ENCODE measurements at places on chromosomes 3 and 15.

GRCh38 chr3:38095669-38096483 is 41.1 kb downstream of the ACAA1 start:
- no peak for DNase-seq

GRCh38 chr15:40010686-40011085 is 28.3 kb downstream of the SRP14 start:
- no peak for DNase-seq

DNA sequence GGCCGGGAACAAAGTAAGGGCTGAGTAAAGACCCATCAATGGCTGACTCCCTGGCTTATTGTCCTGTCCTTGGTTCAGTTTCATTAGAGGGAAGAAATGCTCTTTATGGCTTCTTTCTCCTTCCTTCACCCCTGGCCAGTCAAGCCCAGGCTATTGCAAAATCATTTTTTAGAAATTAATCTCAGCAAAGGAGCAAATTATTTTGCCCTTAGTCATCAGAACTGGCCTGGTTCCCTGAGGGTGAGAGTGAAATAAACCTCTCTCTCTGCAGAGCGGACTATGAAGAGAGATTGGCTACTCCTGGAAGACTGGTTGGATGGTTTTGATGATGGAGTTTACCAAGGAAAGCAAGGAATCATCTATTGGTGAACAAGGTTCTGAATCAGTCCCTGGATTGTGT is 52.7 kb upstream of the OXTR start:
- DNase-seq, result no peak

- no peak for DNase-seq
These were observed 52.2 kb upstream of the HEG1 start for GRCh38 chr3:125107861-125108567.

DNA sequence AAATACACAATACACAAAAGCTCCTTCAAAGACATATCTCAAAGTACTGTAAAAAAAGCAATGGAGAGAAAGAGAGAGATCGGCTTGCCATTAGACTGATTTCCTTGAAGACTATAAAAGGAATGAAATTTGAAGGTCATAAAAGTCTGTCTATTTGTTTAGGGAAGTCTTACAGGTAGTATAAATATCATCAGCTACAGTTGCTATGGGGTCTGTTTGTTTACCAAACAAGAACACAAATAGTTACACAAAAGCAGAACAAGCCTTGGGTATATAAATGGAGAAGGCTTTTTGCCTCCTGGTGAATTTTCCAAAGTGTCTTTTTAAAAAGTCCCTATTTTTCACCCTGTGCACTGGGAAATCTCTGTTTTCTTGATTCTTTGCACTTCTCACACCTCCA is 552.3 kb downstream of the FOXP1 start:
- DNase-seq, result no peak

DNA sequence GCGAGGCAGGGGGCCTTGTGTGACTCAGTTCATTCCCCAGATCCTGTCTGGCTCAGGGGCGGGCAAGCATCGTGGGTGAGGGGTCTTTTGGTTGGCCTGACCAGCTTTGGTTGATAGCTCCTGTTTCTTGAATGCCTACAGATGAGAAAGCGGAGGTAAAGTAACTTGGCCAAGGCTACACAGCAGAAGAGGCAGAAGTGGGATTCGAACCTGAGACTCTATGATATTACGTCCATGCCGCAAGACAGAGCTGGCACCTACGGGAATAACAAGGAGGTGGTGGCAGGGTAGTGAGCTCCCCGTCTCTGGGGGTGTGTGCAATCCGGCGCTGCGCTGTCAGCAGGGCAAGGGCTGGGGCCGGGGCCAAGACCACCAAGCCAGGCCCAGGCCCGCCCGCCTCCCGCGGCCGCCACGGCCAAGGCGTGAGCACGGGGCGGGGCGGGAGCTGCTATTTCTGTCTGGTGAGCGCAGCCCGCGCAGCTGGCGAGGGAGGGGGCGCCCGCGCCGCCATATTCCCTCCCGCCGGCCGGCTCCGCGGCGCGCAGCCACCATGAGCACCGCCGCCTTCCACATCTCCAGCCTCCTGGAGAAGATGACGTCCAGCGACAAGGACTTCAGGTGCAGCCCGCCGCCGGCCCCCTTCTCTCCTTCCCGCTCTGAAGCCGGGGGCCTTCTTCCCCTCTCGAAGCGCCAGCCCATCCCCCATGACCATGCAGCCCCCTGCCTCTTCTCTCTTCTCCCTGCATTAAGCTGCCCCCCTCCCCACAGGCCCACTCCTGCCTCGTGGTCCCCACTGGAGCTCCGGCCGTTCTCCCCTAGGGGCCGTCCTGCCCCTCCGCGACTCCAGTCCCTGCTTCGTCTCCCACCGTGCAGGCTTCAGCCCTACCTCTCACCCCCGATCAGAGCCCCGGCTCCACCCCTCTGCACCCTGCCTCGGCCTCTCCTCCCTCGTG is at the start of gene CAND2:
Gene CAND2 (plus strand): TSS at position 510 of the 953 bp plus-strand sequence. CDS start 41 bp downstream, at position 551.
- DNase-seq, result peak; percentile 22

DNA sequence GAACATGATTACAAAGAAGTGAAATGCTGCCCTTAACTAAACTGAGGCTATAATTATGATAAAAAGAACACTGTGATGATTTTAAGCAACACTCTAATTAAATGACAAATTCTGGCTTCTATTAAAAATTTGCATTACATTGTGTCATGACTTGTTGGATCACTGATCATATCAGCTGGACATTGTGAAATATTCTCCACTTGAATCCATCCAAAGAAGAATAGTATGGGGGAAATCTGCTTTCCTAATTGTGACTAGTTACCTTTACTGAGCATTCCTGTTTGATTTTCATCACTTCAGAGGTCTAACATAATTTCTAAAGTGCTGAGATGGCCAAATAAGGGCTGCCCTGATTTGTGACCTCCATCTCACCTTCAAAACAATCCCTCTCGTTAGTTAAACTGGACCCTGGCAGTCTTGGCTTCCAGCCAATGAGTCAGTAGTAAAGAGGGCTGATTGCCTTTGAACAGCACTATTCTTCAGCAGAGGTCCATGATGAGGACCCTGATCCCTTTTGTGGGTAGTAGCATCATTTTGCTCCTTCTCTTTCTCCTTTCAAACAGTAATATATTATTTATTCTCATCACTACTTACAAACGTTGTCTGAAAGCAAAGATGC is 53.5 kb upstream of the LEKR1 start:
- DNase-seq, result no peak

GRCh38 chr3:121483290-121483689 is 62.5 kb downstream of the POLQ start:
- DNase-seq, result no peak

DNA sequence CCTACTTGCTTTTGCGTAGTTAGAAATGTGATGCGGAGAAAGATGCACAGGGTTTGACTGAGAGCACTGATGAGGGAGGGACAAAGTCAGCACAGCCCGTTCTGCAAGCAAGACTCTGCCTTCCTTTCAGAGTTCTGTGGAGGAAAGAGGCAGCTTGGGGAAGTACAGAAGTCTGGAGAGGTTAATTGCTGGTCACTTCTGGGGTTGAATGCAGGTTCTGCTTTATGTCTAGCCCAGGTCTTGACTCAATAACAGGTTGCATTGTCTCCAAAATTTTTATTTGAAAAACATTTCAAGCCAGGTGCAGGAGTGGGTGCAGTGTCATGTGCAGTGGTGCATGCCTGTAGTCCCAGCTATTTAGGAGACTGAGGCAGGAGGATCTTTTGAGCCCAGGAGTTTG is 461.7 kb downstream of the NR2F2 start:
- DNase-seq, result no peak

- no peak for DNase-seq
These were observed 14.4 kb downstream of the GOLGB1 start for GRCh38 chr3:121735047-121735696.

- no peak for DNase-seq
These were observed 700 bp downstream of the MKRN2 start for GRCh38 chr3:12557473-12558100.

- no peak for DNase-seq
These were observed 31.6 kb downstream of the SLC24A1 start for GRCh38 chr15:65653341-65653740.

DNA sequence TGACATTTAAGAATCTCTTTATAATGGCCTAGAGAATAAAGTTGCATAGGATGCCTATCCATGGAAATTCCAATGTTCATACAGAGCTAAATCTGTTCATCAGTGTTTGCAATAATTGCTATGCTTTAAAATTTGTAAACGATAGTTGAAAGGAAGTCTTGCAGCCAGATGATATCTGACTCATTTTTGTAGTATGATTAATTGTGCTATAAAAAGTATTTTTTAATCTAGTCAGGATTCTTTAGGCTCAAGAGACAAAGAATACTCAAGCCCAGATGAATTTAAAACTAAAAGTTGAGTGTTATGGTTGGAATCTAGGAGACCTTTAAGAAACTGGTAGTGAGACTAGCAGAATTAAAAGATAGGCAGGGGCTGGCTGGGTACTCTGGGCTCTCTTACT is 50.5 kb downstream of the SUCNR1 start:
- DNase-seq, result no peak

DNA sequence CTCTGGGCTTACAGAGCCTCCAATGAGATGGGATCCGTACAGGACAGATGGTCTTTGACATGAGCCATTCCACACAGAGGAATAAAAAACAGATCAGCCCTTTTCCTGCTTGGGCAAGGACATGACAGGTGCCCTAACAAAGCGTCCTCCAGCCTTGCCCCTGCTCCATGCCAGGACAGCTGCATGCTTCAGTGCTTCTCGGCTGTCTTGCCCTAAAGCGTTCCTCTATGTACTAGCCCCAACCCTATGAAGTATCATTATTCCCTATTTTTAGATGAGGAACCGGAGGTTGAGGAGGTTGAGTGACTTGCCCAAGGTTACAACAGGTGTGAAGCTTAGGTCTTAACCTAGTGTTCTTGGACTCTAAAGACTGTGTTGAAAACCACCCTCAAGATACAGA is 10.5 kb downstream of the POMGNT2 start:
- DNase-seq, result no peak

GRCh38 chr15:96331144-96331944 is 844 bp downstream of the NR2F2 start:
- no peak for DNase-seq

DNA sequence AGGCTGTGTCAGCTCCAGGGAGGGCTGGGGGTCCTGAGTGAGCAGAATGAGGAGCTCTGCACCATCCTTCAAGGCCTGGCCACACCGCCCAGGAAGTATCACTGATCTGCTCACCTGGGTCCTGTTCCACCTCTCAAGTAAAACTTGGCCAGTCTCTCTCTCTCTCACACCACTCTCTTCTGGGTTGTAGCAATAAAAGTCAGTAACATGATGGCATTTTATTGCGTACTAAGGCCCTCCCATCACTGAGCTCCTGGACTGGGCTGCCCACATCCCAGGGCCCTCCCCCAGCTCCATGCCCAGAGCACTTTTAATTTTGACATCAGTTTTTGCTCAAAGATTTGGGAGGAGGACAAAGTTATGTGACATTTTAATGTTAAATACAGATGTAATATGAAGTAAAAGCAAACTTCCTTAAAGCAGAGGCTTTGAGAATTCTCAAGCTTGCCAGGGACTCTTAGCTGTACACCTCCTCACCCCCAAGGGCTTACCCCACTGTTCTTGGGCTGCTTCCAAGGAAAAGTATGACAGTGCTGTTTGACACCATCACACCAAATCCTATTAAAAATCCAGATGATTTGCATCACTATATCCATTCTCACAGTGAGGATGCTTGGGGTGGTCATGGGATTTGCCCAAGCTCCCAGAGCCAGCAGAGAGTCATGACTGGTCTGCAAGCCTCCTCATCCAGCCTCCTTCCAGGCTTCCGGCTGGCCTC is 105.1 kb upstream of the SLCO2A1 start:
- DNase-seq, result no peak

DNA sequence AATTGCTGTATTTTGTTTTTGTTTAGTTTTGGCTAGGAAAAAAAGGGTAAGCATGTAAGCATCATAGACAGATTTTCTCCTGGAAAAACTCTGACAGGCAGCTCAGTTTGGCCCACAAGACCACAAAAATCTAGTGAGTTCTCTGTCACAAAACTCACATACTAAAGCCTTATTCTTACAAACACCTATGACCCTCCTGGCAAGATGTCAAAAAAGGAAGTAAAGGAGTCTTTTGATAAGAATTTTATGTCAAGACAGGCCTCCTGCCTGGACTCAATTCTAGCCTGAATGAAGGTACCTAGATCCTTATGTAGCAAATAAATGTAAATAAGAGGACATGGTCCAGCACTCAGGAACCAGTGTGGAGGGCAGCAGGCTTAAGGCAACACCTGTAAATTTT is 668.3 kb upstream of the ZNF385D start:
- no peak for DNase-seq
